CD4-positive, alpha-beta T cell treated with Interleukin-2 at 100 ng/mL for 4 hours (primary cell): ENCODE measurements at places on chromosomes 4 and X.
A peak's percentile ranks its signal among the peaks of the same experiment; 100 is the strongest.

DNA sequence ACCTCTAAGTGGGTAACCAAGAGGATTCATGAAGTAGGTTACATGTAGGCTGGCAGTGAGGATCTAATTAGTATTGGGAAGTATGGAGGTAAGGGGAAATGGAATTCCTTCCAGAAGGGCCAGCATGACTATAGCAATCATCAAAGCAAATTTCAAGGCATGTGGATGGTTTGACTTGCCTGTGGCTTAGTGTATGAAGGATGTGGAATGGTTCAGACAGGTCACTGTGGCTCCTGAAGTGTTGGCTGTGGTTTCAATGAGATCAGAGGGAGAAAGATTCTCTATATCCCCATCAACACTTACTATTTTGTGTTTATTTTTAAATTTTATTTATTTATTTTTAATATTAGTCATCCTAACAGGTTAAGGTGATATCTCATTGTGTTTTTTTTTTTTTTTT lies 121.6 kb upstream of the TBC1D9 start:
- no peak for DNase-seq

DNA sequence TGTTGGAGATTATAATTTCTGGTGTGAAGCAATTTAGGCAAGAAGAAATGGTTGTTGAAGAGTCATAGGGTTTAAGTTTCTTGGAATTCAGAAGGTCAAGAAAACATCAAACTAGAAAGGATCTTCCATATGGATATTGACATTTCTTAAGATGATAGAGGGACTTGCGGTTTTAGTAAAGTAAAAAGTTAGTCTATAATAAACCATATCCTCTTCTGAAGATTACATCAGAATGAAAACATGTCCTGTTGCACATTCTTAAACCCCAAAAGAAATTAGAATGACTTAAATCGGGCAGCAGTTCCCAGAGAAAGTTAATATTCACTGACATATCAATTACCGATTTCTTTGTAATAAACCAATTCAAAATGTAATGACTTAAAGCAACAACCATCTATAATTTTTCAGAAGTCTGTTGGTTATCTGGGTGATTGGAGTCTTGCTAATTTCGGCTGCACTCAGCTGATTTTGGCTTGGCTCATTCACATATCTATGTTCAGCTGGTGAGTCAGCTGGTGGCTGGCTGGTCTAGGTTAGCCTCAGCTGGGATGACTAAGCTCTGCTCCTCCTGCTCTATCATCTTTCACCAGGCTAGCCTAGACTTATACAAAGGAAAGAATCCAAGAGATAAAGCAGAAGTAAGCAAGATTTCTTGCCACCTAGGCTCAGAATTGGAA lies 24.4 kb upstream of the DYNLT3 start:
- no peak for DNase-seq

GRCh38 chr4:150078041-150078578 lies at the start of gene DCLK2:
DCLK2 (plus strand) TSS chr4:150078445; CDS start chr4:150079028, 583 bp downstream.
- DNase-seq, result no peak

DNA sequence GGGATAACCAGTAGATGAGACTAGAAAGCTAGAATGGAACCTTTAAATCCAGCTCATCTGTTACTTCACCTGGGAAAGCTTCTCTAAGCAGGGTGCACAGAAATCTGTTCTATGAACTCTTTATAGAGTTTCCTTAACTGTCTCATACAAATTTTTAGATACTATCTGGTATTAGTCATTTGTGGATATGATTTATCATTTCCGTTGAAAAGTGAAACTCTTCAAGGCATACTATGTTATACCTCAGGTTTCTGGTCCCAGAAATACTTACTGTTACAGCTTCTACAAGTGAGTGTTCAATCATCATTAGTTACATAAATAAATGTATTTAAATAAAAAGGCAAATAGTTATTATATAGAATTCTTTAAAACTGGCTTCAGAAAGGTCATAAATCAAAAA lies 298.3 kb upstream of the AGA start:
- no peak for DNase-seq

DNA sequence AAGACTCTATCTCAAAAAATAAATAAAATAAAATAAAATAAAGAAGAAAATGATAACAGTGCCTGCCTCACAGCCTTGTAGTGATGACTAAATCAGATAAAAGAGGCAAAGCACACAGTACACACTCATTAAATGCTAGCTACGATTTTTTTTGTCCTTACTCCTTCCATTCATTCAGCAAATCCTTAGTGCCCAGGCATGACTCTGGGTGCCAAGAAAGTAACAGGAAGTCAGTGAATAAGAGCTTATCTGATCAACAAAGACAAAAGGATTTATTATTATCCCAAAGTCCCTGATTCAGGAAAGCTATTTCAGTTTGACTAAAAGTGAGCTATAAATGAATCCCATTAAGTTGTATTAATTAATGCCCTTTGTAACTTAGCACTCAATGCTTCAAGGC lies 92.7 kb downstream of the SH3KBP1 start:
- DNase-seq, result no peak

GRCh38 chrX:12704706-12705105 lies 86.5 kb upstream of the PRPS2 start:
- no peak for DNase-seq

DNA sequence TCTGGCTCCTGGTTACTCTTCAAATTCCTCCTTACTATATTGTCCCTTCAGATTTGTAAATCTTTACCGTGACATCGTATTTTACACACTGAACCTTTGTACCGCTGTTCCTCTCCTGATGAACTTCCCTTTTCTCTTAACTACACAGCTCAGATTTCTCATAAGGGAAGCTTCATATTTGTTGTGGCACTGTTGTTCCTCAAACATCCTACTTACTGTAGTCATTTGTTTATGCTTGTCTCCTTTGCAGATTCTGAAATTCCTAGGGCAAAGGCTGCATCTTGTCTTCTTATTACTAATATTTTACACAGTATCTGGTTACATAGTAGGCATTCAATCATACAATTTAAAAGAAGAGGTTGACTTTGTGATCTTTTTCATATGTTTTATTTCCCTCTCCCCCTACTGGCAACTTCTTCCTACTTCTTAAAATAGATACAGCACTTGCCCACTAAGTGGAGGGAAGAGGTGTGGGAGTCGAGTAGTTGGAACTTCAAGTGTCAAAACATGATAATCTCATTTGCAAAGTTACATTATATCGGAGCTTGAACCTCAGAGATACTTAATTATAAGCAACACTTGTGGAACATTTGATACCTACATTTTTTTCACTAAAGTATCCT lies 50.0 kb downstream of the TET2 start:
- DNase-seq, result no peak

GRCh38 chr4:176780995-176781738 lies 11.6 kb downstream of the VEGFC start:
- no peak for DNase-seq

- DNase-seq, result peak; percentile 81
Measured at GRCh38 chr4:153432965-153433753, 33.0 kb upstream of the TMEM131L start.

DNA sequence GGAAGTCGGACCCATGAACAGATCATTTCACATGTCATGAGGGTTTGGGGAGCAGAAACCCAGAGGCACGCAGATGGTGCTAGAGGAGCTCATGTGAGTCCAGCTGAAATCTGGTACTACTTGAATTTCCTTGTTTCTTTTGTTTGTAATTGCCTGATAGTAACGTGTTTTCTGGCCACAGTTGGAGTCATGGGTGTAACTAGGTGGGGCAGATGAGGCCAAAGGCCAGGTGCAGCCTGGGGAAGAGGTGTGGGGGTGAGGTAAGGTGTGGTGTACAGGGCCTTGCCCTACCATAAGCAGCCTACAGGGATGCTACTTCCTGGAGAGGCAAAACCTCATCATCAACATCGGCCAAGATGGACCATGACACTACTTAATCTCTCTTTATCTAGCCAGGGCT lies 271.4 kb downstream of the PTTG2 start:
- no peak for DNase-seq

- DNase-seq, result no peak
Measured at GRCh38 chr4:1852904-1853623, 2.9 kb downstream of the LETM1 start.

GRCh38 chr4:41632481-41633073 lies 94.6 kb downstream of the LIMCH1 start:
- no peak for DNase-seq

DNA sequence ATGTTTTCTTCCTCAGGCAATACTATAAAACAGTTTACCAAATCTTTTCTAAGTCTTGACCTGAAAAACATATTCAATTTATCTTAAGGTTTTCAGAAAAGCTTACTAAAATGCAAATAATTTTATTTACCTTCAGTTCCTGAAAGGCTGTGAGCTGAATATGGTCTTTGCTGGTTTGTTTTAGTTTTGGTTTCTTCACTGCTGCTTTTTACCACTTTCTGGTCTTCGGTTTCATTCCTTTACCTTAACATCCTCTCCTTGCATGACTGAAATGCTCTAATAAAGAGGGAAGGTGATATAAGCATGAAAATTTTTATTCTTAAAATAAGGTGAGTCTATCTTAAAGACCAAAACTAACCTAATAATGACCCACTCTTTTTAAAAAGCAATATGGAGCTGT lies 97.1 kb upstream of the NRK start:
- DNase-seq, result no peak

GRCh38 chr4:53152467-53152866 lies 213.4 kb downstream of the SCFD2 start:
- no peak for DNase-seq

DNA sequence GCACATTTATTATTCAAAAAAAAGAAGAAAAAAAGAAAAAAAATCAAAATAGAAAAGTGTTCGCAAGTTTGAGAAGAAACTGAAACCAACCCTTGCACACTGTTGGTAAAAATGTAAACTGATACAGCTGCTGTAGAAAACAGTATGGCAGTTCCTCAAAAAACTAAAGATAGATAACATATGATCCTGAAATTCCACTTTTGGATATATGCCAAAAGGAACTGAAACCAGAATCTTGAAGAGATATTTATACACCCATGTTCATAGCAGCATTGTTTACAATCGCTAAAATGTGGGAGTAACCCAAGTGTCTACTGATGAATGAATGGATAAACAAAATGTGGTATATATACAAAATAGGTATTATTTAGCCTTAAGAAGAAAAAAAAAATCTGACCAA lies 155.4 kb downstream of the TBCK start:
- DNase-seq, result no peak

DNA sequence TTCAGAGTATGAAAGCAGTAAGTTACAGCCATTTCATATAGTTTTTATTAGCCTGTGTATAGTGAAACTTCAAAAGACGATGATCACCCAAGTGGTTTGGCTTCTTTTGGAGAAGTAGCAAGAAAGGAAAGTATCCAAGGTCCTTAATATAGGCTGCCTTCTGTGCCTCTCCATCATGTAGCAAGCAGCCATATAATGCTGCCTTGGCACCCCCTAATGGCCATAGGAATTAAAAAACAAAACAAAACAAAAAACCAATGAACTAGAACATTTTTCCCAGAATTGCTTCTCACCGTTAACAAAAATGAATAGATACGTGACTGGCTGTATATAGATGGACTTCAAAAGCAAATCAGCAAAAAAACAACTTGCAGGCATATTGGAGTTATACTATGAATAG lies 18.9 kb downstream of the LAMP2 start:
- DNase-seq, result peak; percentile 3

DNA sequence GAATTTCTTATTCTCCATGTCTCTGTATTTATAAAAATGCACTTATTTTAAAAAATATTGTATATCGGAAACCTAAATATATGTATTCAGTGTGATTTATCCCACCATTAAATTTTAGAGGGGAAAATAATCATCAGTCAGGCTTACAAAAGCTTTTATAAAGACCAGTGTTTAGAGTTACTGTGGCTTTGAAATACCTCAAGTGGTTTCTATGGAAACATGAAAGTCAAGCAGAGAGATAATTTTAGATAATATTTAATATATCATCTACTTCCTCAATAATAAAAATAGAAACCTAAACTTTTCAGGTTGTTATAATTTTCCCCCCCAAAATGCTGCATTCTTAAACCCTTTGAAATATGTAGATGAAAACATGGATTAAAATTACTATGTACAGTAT lies 332.9 kb upstream of the PITX2 start:
- DNase-seq, result no peak

GRCh38 chrX:133497356-133497755 lies 82.1 kb upstream of the GPC4 start:
- DNase-seq, result no peak

DNA sequence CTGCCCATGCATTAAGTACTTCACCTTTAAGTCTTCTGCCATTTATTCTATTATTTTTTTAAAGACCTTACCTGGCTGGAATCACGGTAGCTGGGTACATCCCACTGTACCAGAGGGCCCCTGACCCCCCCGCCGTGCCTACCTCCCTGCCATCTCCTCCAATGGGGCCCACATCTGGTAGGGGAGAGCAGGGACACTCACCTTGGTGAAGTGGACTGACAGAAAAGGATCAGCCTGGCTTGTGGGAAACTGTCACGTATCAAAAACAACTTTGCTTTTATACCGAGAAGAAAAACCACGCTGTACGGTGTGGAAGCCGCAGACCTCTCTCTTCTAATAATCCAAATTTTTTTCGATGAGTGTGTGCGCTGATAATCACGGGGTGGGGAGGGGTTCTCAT lies at the start of gene FOXP3:
TSS of gene FOXP3 (minus strand) at position 251 of the 400 bp plus-strand sequence. CDS start 6,205 bp downstream, outside the sequence.
- DNase-seq, result peak; percentile 46

GRCh38 chrX:151397741-151398070 lies 700 bp downstream of the VMA21 start:
- DNase-seq, result no peak

DNA sequence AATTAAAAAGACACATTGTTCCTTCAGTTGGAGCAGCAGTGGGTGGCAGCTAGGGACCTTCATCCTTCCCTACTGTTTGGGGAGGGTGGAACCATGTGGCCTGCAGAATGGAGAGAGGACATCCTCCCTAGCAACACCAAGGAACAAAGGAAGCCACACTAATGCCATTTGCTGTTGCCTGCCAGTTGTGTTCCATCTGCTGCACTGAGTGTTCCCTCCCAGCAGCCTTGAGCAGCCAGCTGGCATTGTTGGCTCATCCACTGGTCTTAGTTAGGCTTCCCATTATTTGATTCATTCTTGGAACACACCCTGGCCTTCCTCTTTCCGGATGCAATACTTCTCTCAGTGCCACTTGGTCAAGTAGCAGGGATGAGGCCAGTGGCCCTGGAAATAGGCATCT lies 25.0 kb upstream of the HMGB3 start:
- DNase-seq, result no peak

DNA sequence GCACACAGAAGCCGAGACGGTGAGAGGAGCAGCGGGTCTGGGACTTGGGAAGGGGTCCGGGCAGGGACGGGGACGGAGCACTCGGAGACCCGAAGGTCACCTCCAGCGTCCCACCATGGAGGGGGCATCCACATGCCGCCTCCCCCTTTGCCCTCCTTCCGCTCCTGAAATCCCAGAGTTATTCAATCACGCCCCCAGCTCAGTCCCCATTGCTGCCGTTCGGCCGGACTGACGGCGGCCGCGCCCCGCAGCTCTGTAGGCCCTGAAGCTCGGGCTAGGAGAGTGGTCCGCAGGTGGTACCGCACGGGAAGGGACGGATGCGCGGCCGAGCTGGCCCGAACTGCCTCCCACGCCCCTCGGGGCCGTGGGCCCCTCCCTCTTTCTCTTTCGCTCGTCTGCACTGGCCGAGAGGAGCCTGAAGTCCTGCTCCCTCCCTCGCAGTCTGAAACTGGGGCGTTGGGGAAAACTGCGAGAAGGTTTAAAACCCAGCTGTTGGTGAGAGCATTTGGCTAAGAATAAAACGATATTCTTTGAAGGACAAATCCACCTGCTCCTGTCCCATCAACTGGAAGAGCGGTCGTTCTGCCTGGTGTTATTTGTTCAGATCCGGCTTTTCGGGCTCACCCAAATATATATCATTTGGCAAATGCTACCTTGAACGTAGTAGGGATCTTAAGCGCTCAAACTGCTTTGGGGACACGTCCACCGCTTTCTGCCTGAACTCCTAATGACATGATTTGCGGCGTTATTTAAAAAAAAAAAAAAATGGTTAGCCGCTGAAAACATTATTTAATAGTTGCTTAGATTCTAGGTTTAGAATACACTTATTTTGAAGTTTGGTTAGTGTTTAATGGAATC lies 719 bp downstream of the USO1 start:
- DNase-seq, result peak; percentile 46
